ENCODE measurements at places on chromosomes 7 and 10.

DNA sequence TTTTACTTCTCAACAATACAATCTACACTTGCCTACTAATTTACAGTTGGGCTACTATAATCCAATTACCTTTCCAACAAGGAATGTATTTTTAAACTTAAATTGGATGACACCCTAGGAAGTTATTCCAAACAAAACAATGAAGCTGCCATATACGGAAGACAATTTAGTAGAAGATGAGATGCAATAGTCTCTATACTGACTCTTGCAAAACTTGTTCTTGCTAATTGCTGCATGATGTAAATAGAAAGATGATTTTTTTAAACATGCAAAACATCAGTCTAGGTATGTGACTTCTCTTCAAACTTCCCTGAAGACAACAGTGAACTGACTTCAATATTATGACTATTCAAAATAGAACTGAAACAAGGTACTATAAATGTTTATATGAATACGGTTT, 17.6 kb downstream of the NT5C3A start:
- no peak for DNase-seq

DNA sequence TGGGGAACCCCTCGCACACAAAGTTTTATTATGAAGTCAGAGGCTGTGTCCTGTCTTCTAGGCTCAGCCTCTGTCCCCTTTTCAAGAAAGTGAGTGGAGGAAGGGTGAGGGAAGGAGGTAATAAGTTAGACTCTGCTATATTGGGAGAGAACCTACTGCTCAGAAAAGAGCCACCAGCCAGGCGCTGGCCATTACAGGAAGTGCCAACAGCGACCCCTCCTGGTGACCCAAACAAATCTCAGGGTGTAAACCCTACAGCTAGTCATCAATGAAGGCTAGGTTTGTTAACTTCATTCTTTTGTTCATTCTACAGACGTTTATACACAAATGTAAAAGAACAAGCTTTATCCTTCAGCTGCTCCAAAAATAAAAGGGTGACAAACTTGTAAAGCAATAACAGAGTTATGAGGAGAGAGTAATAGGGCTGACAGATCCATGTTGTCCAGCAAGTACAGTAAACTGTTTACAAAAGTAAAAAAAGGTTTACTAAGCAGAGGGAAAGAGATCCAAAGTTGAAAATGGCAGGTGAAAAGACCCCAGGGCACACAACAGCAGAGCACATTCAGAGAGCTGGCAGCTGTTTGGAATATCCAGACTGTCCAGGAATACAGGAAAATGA, 82.7 kb downstream of the FAM204A start:
- DNase-seq, result no peak

- DNase-seq, result no peak
Measured at GRCh38 chr10:122559228-122559627, 1.3 kb upstream of the DMBT1 start.

GRCh38 chr7:20310963-20311742, 19.5 kb upstream of the ITGB8 start:
- DNase-seq, result peak; percentile 38

- no peak for DNase-seq
Measured at GRCh38 chr7:139075871-139076686, 33.4 kb downstream of the ZC3HAV1 start.

- DNase-seq, result no peak
Measured at GRCh38 chr10:132458586-132459300, 61.7 kb downstream of the PWWP2B start.

GRCh38 chr10:127877699-127878098, 15.0 kb downstream of the CLRN3 start:
- DNase-seq, result no peak

DNA sequence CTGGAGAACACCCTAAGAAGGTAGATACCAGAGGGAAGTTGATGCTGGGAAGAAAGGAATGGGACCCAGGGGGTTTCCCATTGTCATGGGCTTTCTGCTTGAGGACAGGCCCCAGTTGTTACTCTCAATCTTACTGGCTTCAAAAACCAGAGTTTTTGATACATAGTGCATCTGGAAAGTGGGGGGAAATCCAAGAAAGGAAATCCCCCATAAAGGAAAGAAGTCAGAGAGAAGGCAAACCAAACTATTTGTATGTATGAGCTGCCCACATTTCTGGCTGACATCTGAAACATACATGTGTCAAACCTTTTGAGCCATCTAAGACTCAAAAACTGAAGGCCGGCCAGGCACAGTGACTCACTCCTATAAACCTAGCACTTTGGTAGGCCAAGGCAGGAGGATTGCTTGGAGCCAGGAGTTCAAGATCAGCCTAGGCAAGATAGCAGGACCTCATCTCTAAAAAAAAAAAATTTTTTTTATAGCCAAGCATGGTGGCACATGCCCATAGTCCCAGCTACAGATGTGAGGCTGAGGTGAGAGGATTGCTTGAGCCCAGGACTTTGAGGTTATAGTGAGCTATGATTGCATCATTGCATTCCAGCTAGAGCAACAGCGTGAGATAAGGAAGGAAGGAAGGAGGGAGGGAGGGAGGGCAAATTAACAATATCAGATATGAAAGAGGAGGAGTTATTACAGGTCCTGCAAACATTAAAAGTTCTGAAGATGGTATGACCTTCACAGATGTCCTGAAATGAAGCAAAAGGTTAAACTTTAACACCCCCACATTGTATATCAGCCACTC, 6.7 kb upstream of the COA1 start:
- no peak for DNase-seq

DNA sequence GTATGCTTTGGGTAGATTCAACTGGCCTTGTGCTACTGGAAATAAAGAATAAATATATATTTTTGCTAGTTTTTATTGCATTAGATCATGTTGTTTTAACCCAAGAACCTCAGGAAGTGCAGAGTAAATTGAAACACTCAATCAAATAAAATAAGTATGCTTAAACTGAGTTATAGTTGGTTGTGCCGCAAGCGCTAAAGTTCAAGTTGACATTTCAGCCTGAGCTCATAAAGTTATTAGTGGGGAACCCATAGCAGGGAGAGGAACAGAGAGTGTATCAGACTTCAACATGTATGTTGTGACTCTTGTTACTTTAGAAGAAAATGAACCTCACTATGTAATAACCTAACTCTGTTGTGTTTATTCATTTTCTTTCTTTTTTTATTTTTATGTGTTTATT, 25.2 kb upstream of the BAMBI start:
- DNase-seq, result no peak
